ENCODE measurements at places on chromosomes 1 and 21. TPM values are rescaled to one million over a fixed set of nuclear protein-coding genes. Genes with fewer than 3 reads are reported as not detected.

FAM78B gene
- total RNA-seq = 4.8 TPM

FMN2 gene
- 0.34 TPM for total RNA-seq

RNF186 gene
- not detected for total RNA-seq

FRRS1 gene
- 15.0 TPM for total RNA-seq

METTL25B gene
- total RNA-seq = 10.2 TPM

IFNLR1 gene
- total RNA-seq = under 0.01 TPM

GPR89A gene
- 34.8 TPM for total RNA-seq

DIPK1A gene
- total RNA-seq = 30.6 TPM

PRAMEF25 gene
- not detected for total RNA-seq

STPG1 gene
- total RNA-seq = 9.0 TPM

PCBP3 gene
- total RNA-seq = 0.67 TPM

NBPF10 gene
- 0.73 TPM for total RNA-seq

IGSF5 gene
- 0.36 TPM for total RNA-seq

F13B gene
- total RNA-seq = not detected

GJA5 gene
- not detected for total RNA-seq

TBX15 gene
- total RNA-seq = 0.73 TPM

OLFML2B gene
- total RNA-seq = 5.4 TPM

IL22RA1 gene
- not detected for total RNA-seq

ARHGAP29 gene
- total RNA-seq = 10.0 TPM

ICOSLG gene
- total RNA-seq = 0.36 TPM

KCNAB2 gene
- total RNA-seq = 278 TPM

TRABD2B gene
- total RNA-seq = not detected

HPCA gene
- not detected for total RNA-seq

COL8A2 gene
- total RNA-seq = 0.34 TPM

PROK1 gene
- total RNA-seq = not detected

FNDC10 gene
- 20.0 TPM for total RNA-seq

TMEM54 gene
- total RNA-seq = 42.0 TPM

TRIM67 gene
- total RNA-seq = under 0.01 TPM

MRPL37 gene
- total RNA-seq = 106 TPM
